Tibial artery (tissue), 4 donors: ENCODE measurements at places on chromosomes 5 and 9.
A peak's percentile ranks its signal among the peaks of the same experiment; 100 is the strongest.

DNA sequence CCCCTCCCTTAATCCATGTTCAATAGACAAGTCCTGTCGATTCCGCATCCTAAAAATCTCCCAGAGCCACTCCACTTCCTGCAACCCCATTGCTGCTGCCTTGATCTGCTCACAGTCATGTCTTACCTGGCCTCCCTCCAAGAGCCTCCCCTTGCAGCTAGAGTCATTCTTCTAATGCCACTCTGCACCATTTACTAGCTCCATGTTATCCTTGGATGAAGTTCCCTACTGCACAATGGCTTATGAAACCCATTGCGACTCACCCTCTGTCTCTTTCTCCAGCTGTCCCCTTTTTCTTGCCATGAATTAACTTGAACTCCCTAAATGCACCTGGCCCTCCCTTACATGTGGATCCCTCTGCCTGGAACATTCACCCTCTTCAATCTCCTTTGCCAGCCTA, 39.5 kb downstream of the MEGF10 start:
- DNase-seq, result no peak

DNA sequence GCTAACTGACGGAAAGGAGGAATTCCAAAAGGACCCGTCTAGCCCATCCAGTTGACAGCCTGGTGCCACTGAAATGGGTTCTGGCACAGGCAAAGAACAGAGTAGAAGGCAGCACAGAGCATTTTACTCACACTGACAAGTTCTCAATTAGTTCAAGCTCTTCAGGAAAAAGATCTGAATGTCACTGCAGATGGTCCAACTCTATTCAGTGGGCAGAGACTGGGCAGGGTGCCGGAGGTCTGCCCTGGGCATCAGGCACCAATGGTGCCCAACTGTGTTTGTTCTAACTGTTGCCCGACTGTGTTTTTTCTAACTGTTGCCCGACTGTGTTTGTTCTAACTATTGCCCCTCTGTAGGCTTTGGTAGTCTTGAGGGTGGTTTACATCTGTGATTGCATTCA, 151.8 kb downstream of the SLC24A2 start:
- DNase-seq, result no peak

- no peak for DNase-seq
Measured at GRCh38 chr5:56712895-56713591, 102.3 kb upstream of the MAP3K1 start.

GRCh38 chr9:107274953-107275422, 8.1 kb upstream of the RAD23B start:
- no peak for DNase-seq

GRCh38 chr9:81627481-81627880, 61.9 kb downstream of the TLE1 start:
- DNase-seq, result no peak

DNA sequence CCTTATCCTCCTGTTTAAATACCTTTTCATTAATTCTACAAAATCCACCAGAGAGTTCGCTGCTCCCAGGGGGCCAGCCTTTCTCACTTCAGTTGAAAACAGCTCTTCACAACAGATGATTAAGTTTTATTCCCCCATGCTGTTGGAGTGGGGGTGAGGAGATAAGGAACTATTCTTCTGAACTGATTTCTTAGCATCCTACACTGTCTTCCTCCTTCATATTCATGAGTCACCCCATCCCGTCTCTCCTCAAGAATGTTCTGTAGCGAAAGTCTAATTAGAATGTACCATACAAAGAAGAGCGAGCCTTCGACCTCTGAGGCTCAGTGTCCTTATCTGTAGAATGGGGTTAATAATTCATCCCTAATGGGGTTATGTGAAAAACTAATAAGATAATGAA, 138.0 kb downstream of the PIK3R1 start:
- DNase-seq, result no peak

DNA sequence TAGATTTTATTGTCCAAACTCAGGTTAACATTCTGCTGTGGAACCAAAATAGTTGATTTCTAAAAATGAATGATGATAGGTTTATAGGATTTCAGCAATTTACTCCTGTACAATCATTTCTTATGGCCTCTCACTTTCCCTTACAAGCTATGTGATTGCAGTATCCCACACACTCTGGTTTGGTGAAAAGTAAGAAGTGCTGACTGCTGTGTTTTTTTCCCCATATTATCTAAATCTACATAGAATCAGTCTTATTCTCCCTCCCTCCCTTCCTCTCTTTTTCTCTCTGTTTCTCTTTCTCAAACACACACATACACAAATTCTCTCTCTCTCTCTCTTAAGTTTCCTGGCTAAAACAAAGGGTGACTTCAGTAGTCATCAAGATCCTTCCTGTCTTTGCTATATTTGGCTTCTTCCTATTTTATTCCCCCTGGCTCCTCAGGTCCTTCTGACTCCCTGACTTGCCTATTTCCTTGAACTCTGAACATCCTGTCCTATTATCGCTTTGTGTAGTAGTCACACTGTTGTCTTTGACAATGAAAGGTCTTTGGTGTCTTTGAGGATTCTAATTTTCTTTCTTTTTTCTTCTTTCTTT, 55.9 kb upstream of the HAPLN1 start:
- no peak for DNase-seq

DNA sequence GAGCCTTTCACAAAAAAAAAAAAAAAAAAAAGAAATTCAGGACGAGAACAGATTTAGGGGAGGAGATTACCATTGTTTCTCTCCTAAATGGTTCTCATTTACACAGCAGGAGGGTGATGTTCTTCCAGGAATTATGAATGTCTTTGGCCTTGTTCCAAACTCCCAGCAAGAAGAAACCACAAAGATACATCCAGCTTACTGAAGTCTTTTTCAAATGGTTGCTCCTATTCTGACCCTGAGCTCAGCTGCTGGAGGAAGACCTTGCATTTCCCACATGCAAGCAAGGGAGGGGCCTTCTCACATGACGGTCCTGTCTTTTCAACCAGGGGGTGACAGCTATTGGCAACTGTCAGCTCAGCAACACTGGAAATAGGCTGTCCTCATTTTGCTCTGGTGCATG, 203.0 kb upstream of the VLDLR start:
- DNase-seq, result no peak

GRCh38 chr5:173290477-173291131, 37.6 kb downstream of the STC2 start:
- DNase-seq, result no peak

GRCh38 chr9:126506361-126507317, 107.1 kb upstream of the LMX1B start:
- peak; percentile 60 for DNase-seq

GRCh38 chr9:86079865-86080469, 19.4 kb downstream of the GOLM1 start:
- DNase-seq, result no peak

- DNase-seq, result no peak
Measured at GRCh38 chr9:128828719-128829452, 708 bp downstream of the SPOUT1 start.

DNA sequence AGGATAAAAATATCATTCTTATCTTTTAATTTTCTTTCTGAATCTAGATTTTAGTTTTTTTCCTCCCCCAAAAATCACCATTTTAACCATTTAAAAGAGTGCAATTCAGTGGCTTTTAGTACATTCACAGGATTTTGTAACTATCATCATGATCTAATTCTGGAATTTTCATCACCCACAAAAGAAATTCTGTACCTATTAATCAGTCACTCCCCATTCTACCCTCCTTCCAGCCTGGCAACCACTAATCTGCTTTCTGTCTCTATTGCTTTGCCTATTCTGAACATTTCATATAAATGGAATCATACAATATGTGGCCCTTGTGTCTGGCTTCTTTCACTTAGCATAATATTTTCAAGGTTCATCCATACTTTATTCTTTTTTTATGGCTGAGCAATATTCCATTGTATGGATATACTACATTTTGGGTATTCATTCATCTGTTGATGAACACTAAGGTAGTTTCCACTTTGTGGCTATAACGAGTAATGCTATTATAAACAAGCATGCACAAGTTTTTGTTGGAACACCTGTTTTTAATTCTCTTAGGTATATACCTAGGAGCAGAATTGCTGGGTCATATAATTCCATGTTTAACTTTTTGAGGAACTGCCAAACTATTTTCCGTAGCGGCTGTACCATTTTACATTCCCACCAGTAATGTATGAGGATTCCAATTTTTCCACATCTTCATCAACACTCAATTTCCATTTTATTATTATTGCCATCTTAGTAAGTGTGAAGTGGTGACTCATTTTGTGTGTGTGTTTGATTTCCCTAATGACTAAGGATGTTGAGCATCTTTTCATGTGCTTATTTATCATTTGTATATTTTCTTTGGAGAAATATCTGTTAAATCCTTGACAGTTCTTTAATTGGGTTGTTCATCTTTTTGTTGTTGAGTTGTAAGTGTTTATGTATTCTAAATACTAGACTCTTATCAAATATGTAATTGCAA, 340.3 kb downstream of the CWC27 start:
- DNase-seq, result no peak

GRCh38 chr5:162323466-162323865, 255.9 kb downstream of the GABRG2 start:
- no peak for DNase-seq

DNA sequence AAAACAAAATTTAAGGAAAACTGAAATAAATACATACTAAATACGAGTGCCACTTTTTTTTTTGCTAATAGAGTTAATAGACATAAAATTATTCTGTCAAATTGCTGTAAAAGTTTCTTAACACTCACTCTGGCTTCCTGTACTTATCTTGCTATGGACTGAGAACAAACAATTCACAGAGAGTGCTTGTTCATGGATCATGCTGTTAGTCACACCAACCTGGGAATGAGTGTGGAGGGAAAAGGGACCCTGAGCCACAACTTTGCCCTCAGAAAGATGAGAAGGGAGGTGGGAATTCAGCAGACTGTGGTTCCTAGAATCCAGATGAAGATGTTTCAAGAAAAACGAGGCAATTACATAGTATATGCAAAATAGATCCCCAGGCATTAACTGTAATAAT, 246.9 kb downstream of the FBXL7 start:
- no peak for DNase-seq

DNA sequence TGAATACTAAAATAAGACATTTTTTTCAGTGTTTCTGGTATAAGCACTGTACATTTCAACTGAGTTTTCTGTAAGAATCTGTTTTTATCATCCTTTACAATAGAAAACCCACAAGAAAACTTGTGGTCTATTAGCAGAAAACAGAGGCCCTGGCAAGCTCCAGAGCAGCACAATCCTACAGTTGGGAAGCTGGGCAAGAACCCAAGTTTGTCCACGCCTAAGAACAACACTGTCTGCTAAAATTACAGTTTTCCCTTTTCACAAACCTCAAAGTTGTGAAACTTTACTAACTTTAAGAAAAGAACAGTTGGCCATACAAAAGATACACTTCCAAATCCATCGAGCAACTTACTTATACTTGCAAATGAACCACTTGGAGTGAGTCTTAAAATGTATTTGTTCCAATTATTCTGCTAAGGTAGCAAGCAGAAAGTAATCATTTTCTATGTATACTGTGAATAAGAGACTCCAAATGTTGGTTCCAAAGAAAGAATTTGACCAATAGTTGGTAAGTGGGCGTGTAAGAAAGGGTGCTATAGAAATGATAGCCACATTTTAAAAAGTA, 982.0 kb upstream of the ARRDC3 start:
- DNase-seq, result no peak

GRCh38 chr9:107932601-107933000, 443.0 kb upstream of the KLF4 start:
- no peak for DNase-seq
